ENCODE measurements at places on chromosomes 13 and 19. TPM values are rescaled to one million over a fixed set of nuclear protein-coding genes. Genes with fewer than 3 reads are reported as not detected.

- no peak for DNase-seq
These were observed 416 bp downstream of the SLC25A42 start for GRCh38 chr19:19064098-19064722.

- peak; percentile 41 for DNase-seq
These were observed 281.4 kb downstream of the LHFPL6 start for GRCh38 chr13:39321574-39321973.

DNA sequence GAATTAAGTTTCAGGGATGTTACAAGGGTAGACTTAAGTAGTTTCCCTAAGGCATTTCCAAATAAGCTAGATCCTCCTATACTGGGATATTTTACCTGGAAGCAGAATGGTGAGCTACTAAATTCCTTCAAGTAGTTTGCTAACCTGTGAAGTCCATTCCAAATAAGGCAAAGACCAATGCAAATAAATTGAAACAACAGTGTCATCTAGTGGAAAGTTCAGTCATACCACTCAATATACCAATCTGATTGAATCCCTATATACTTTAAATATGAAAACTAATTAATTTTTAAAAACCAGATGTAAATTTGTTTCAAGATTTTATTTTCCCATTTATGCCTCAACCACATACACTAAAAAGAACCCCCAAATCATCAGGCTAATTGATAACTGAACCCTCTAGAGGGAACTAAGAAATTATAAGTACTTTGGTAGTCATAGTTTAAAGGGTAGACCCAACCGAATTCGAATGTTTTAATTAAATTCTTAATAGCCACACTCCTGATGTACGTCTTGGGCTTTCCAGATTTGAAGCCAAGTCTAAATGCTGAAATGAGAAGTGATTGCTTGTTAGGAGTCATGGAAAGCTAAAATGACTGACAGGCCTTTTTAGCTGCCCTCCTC is 223.7 kb downstream of the TBC1D4 start:
- no peak for DNase-seq

- peak; percentile 87 for DNase-seq
These were observed 4.6 kb upstream of the TPP2 start for GRCh38 chr13:102591988-102592781.

- peak; percentile 87 for DNase-seq
These were observed at the start of gene SLC44A2 for GRCh38 chr19:10625003-10625761. SLC44A2 (plus strand) TSS chr19:10625553; CDS start chr19:10625634, 81 bp downstream.

DNA sequence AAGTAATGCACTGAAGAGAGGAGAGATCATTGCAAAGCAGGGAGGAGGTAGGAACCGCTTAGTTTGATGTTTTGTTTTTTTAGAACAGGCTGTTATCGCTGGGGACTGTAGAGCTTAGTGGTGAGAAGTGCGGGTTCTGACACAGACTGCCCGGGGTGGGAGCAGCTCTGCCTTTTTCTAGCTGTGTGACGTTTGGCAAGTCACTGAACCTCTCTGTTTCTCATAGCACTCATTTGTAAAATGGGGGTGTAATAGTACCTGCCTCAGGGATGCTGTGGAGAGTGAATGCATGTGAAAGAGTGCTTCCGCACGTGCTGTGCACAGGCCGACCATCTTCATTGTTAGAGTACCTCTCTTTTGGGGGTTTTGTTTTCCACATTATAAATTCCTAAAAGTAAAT is 19.3 kb downstream of the PRAM1 start:
- DNase-seq, result no peak

GRCh38 chr13:48930918-48931317 is 44.8 kb upstream of the FNDC3A start:
- DNase-seq, result no peak

MCEMP1 gene
- total RNA-seq, result 0.67 TPM

CCNE1 gene
- total RNA-seq, result 4.1 TPM

USHBP1 gene
- total RNA-seq, result 7.9 TPM

KIR2DL3 gene
- not detected for total RNA-seq
